ENCODE measurements at places on chromosomes 16 and 17.

- DNase-seq, result no peak
These were observed 30.0 kb downstream of the MAPT start for GRCh38 chr17:45924332-45924820.

DNA sequence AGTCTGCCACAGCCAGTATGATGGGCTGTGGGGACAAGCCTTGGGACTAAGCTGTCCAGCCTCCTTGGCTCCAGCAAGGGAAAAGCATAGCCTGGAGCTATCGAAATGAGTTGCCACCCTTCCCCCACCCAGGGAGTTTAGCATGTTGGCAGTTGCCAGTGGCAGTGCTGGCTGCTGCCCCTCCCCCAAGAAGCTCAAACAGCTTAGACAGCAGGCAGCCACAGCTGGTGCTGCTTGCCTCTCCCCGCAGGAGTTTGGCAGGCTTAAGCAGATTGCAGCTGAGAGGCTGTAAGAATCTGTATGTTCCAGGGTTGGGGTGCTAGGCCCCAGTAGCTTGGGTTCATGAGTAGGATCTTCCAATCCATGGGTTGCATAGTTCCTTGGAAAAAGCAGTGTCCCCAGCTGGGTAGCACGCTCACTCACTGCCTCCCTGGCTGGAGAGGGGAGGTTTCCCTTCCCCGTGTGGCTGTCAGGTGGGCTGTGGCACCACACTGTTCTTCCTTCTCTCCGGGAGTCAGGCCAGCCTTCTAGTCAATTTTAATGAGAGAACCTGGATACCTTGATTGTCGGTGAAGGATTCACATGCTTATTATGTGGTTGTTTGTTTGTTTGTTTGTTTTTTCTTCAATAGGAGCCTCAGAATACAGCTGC is 506.1 kb downstream of the CDH11 start:
- peak; percentile 69 for DNase-seq

DNA sequence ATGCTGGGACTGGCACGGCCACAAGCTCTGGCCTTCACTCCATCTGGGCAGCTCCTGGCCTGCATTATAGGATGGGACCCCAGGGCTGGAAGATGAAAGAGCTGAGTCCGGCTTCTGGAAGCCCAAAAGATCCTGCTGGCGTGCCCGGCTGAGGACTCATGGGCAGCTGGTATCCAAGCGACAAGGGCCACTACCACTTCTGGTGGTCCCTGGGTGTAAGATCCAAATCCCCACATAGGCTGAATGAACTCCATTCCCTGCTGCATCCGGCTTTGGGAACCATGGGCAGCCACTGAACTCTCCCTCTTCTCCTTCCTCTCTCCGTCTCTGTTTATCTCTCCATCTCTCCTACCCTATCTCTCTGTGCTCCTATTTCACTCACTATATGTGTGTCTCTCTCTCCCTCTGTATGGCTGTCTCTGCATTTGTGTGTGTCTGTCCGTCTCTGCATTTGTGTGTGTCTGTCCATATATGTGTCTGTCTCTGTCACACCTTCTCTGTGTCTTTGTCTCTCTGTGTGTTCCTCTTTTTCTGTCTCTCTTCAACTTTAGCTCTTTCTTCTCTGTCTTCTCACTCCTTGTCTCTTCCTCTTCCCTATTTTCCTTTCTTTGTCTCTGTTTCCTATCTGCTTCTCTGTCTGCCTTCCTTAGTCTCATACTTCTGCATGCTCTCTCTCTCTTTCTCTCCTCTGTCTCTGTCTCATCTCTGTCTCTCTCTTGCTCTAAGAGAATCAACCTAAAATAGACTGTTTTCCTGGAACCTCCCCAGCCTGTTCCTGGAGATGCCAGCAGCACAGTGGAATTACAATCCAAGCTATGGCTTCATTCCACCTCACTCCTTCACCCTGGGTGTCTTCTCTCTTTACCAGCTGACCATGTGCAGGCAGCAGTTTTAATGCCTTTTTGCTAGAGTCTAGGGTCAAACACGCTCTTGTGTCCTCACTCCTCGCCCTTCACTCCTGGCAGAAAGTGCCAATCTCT is 60.4 kb upstream of the IRX6 start:
- DNase-seq, result no peak

DNA sequence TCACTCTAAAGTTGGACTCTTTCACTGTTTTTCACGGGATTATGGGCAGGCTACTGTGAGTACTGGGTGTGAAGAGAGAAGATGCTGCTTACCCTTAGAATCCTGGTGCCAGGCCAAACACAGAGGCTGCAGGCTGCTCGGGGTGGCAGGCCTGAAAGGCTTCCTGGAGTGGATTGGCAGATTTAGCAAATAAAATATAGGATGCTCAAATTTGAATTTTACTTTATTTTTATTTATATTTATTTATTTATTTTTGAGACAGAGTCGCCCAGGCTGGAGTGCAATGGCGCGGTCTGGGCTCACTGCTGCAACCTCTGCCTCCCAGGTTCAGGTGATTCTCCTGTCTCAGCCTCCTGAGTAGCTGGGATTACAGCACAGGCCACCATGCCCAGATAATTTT is 14.9 kb upstream of the STAC2 start:
- no peak for DNase-seq

- no peak for DNase-seq
These were observed 3.8 kb upstream of the NSRP1 start for GRCh38 chr17:30112794-30113193.

- DNase-seq, result peak; percentile 65
These were observed 46.5 kb upstream of the SLC47A1 start for GRCh38 chr17:19487024-19487600.

GRCh38 chr17:66481271-66481670 is 178.9 kb downstream of the PRKCA start:
- no peak for DNase-seq

- DNase-seq, result no peak
These were observed 7.2 kb downstream of the EEF2K start for GRCh38 chr16:22213236-22213635.

DNA sequence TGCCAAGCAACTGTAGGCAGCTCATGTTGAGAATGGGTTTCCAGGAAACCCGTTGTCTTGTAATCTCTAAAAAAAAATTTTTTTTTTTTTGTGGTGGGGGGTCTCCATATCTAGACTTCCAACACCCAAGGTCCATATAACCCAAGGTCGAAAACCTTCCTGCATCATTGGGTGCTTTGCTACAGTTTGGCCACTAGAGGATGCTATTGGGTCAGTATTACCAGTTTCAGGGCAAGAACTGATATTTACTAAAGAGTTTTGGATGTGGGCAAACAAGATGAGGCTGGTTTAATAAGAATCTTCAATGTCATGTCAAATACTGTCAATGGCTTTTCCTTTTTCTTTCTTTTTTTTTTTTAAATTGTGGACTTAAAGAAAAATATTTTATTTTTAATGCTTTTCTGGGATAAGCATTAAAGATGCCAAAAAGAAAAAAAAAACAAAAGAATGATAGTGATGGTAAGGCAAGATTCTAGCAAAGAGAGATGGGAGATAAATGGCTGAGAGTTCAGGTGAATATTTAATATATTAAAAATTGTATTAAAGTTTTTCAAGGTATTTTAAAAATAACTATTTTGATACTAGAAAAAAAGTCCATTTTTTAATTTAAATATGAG is 62.2 kb downstream of the DHRS7C start:
- peak; percentile 66 for DNase-seq

GRCh38 chr17:42725143-42725542 is 19.7 kb downstream of the EZH1 start:
- DNase-seq, result no peak

DNA sequence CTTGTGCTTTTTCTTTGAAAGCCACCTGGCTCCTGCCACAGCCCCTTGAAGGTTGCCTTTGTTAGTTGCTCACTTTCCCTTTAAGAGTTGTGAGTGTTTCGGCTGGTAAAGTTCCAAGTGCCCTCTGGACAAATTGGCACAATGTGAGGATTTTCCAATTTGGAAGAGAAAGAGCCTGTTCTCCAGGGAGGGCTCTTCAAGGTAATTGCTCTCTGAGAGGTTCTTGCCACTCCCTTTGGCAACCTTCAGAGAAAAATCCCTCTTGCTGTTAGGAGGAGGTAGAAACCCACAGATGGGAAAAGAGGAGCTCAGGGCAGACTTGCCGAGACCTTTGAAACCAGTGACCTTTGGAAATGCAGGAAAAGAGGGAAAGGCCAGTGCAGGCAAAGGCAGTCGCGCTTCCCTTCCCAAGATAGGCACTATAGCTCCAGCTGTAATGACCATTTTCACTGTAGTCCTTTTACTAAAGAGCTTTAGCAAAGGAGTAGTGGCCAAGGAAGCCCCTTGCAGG is 49.0 kb upstream of the AKAP1 start:
- DNase-seq, result no peak

DNA sequence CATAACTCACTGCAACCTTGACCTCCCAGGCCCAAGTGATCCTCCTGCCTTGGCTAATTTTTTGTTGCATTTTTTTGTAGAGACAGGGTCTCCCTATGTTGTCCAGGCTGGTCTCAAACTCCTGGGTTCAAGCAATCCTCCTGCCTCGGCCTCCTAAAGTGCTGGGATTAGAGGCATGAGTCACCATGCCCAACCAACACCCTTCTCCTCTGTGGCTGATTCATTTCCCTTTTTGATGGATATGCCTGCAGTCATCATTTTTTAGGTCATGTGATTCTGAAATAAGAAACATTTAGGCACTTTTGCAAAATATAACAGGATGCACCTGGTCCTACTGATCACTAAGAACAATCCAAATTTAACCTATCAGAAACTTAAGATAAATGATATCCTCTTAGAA is 44.0 kb upstream of the YPEL2 start:
- no peak for DNase-seq

GRCh38 chr16:67459066-67459860 is 21.7 kb downstream of the ATP6V0D1 start:
- DNase-seq, result peak; percentile 54

- DNase-seq, result peak; percentile 61
These were observed 3.7 kb upstream of the PGS1 start for GRCh38 chr17:78374631-78375274.

- no peak for DNase-seq
These were observed 144.8 kb upstream of the RPH3AL start for GRCh38 chr17:497241-498034.

GRCh38 chr17:39473310-39473709 is 12.0 kb downstream of the CDK12 start:
- no peak for DNase-seq

- DNase-seq, result no peak
These were observed at the start of gene FDXR for GRCh38 chr17:74872313-74873036. TSS of gene FDXR (minus strand) at chr17:74872994. CDS start at chr17:74872944, 50 bp downstream.

DNA sequence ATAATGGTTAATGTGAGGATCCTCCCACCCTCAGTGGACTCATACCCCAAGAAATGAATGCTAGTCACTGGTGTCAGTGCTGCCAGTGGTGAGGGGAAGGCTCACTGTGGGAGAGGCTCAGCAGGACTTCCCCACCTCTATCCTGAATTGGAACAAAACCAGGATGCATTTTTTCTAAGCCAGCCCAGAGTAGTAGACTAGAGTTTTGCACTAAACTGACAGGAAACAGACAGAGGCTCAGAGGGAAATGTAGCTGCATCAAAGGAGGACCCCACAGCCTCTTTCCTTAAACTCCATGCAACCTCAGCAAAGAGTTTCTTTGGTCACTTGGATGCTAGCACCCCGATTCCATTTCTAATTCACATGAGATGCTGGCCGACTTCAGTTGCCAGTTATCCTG is 10.7 kb upstream of the SKAP1 start:
- DNase-seq, result no peak

DNA sequence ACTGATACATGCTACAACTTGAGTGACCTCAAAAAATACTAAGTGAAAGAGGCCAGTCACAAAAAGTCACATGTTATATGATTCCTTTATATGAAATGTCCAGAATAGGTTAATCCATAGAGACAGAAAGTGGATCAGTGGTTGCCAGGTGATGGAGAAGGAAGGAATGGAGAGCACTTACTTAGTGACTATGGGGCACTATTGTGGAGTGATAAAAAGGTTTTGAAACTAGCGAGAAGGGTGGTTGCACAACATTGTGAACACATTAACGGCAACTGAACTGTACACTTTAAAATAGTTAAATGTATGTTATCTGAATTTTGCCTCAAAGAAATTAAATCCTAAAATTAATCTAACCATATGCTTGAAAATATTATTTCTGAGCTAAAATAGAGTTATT is 25.9 kb downstream of the AMFR start:
- no peak for DNase-seq

DNA sequence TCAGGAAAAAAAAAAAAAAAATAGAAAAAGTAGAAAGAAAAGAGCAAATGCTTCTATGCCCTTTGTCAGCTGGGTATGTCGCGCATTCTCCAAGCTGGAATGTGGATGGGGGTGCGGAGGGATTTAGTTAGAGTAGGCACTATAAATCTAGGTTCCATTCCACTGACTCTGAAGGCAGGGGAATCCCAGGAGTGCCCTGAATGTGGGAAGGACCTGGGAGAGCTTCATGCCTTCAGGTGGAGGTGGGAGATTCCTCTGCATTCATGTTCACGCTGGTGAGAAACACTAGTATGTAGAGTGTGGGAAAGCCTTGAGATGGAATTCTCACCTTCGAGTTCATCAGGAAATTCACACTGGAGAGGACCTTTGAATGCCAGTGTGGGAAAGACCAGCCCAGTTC is 12.4 kb downstream of the ZNF232 start:
- no peak for DNase-seq

DNA sequence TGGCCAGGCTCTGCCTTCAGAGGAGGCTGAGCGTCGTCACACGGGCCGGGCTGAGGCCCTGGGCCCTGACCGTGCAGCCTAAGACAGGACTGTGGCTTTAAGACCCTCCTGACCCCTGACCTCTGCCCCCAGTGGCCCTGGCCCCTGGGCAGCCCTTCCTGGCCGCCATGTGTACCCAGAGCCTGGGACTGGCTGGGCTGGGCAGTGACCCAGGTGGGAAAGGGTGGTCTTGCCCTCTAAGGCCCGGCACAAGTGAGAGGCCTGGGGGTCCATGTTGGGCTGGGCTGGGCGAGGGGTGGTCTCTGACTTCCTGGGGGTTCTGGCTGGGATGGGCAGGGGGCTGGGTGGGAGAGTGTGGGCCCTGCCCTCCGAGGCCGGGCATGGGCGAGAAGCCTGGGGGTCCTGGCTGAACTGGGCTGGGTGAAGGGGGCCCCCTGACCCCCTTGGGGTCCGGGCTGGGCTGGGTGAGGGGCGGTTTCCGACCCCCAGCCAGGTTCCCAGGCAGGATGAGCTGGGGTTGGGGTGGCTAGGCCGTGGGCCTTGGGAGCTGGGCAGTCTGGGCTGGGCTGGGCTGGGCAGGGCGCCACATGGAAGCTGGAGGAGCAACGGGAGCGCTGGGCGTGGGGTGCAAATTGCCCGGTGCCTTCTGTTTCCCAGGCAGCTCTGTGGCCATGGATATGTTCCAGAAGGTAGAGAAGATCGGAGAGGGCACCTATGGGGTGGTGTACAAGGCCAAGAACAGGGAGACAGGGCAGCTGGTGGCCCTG is at the start of gene CDK3:
Gene CDK3, plus strand, starts transcription at position 101 of the 767 bp plus-strand sequence. Its CDS starts 571 bp downstream, at position 672.
- no peak for DNase-seq

DNA sequence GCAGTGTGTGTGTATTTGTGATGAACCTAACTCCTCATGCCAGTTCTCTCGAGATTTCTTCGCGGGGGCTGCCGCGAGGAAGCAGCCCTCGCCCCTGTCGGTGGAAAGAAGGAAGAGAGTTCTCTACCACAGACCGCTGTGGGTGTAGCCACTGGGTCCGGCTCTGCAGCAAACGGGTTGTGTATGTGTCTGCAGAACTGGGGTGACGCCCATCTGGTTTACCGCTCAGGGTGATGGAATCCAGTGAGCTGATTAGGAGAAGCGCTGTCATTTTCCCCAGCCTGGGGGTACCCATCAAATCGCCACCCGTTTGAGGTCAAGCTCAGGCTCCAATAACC is 7.7 kb downstream of the CORO6 start:
- DNase-seq, result peak; percentile 66

Data from umbilical cord (tissue), 2 donors.